ENCODE measurements at places on chromosomes 5 and 9.

DNA sequence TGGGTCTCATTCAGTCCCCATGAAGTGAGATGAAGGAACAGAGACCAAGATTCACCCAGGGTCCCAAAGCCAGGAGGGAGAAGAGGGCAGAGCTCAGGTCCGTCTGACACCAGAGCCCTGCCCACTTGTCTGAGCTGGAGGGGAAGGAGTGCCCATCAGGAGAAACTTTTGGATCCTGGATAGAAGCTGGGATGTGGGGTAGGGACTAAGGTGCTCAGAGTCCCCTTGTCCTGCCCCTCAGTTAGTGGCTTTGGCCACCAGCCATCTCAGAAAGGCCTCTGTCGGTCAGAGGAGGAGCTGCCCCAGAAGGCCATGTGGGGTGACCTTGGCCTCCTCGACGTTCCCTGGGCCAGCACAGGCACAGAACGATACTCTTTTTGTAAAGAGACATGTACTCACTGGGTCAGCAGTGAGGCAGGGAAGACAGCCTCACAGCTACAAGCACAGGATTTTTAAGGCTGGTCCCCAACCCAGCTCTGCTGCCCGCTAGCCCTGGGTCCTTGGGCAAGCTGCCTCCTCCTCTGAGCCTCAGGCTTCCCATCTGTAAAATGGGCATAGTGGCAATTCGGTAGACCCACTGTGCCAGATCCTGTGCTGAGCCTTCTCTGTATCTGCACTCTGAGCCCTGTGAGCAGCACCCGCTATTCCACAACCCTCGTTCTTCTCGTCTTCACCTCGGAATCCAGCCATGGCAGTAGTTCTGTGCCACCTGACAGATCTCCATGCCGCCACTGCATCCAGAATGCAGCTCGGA, 49.4 kb downstream of the C9orf50 start:
- DNase-seq = no peak

GRCh38 chr5:144971108-144971850, 800.6 kb downstream of the KCTD16 start:
- DNase-seq = no peak

- no peak for DNase-seq
Measured at GRCh38 chr9:5917888-5918287, 27.2 kb downstream of the MLANA start.

- DNase-seq = no peak
Measured at GRCh38 chr5:157734436-157734835, 3.2 kb downstream of the THG1L start.

DNA sequence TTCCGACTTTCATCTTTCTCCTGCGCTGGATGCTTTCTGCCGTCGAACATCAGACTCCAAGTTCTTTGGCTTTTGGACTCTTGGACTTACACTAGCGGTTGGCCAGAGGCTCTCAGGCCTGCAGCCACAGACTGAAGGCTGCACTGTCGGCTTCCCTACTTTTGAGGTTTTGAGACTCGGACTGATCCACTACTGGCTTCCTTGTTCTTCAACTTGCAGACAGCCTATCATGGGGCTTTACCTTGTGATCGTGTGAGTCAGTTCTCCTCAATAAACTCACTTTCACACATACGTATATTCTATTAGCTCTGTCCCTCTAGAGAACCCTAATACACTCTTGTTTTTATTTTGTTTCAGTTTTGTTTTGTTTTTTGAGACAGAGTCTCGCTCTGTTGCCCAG, 10.3 kb downstream of the FKBP15 start:
- no peak for DNase-seq

DNA sequence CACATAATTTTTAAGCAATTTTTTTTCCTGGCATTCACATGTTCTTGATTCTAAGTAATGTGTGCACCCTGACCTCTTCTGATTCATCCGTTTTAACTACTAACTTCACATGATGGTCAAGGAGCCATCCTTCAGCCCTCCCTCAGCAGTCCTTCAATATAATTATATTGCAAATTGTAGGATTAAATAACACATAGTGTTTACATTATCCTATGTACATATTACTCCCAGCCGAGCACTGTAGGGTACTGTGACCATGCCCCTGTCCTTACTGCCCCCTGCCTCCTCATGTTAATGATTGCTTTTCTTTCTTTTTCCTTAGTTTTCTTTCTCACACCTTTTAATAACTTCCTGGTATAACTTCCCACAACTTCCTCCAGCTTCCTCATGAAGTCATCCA, 96.3 kb upstream of the FANCC start:
- no peak for DNase-seq

GRCh38 chr5:9421884-9422283, 124.0 kb downstream of the SEMA5A start:
- no peak for DNase-seq

DNA sequence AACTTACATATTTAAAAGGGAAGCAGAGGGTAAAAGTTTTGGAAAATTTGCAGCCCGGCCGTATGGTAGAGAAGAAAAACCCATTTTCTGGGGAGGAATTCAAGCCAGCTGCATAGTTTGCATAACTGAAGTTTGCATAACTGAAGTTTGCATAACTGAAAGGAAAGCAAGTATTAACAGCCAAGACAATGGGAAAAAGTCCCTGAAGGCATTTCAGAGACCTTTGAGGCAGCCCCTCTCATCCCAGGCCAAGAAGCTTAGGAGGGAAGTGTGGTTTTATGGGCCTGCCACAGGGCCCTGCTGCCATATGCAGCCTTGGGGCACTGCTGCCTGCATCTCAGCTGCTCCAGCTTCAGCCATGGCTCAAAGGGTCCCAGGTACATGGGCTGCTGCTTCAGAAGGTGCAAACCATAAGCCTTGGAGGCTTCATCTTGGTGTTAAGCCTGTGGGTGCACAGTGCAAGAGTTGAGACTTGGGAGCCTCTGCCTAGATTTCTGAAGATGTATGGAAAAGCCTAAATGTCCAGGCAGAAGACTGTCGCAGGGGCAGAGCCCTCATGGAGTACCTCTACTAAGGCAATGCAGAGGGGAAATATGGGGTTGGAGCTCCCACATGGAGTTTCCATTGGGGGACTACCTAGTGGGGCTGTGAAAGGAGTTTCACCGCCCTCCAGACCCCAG, 36.9 kb upstream of the CXCL14 start:
- no peak for DNase-seq

GRCh38 chr5:153489611-153490010, 859 bp upstream of the GRIA1 start:
- DNase-seq = no peak

DNA sequence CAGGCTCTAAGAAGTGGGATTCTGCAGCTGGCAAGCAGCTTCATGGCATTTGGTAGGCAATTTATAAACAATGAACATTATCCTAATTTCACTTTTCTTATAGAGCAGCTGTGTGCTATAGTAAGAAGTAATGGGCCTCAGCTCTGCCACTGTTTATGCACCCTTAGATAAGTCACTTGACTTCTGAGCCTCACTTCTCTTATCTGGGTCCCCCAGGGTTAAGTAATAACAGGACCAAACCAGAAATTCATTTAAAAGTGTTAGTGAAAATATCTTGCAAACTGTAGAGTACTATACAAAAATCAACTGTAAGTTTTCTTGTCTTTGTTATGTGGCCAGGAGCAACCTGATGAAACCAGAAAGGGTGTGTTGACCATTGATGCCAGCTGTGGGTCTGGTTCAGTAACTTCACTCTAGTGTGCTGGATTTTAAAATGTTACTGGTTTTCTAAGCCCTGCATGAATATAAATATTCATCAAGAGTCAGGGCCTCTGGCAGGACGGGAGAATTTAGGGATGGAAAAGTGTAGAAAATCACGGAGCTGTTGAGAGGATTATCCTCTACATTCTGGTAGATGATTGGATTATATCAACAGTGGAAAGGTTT, 24.2 kb downstream of the TNFAIP8 start:
- no peak for DNase-seq

DNA sequence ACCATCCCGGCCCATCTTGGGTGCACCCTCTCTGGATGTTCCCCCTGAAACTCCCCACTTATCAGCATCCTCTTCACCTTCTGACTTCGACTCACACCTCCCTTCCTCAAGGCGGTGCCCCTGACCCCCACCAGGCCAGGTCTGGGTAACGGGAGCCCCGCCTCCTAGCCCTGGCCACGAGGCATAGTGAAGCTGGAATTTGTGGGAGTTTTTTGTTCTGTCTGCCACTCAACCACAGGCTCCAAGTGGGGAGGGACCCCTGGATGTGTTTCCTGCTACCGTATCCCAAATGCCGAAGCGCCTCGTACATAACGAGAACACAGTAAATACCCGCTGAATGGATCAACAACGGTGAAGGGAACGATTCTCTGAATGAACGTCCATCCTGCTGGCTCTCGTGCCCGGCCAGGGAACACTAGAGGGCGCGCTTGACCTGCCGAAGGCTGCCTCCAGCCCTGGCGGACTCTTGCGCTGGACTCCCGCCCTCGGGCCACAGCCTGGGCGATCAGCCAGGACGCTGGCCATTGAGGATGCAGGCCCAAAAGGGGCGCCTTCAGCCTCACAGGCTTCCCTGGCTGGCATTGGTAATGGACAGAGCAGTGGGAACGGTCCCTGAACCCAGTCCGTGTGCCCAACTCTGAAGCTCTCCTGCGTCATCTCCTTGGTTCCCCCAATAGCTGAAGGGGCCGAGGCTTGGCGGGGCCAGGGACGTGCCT, 47.3 kb upstream of the PHYKPL start:
- DNase-seq = peak; percentile 93
